ENCODE measurements at places on chromosomes 2 and 18.
A peak's percentile ranks its signal among the peaks of the same experiment; 100 is the strongest.

GRCh38 chr2:36705326-36706020 is 9.0 kb downstream of the VIT start:
- DNase-seq: no peak

- no peak for DNase-seq
Measured at GRCh38 chr18:44973282-44973681, 292.6 kb downstream of the SETBP1 start.

DNA sequence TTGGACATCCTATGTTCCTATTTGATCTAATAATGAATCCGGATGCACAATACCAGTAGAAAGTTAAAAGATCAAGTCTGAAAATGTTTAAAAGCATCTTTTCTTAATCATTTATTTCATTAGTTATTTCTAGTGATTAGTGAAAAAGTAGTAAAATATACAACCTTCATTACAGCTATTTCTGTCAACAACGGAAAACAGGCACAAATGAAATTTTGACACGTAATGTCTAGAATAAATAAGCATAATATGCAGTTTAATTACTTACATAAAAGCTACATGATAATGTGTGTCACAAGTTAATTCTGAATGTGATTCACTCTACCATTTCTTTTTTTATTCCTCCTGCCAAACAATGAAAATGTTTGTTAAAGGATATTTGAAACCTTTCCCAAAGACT is 216.1 kb downstream of the MYCN start:
- DNase-seq: no peak

DNA sequence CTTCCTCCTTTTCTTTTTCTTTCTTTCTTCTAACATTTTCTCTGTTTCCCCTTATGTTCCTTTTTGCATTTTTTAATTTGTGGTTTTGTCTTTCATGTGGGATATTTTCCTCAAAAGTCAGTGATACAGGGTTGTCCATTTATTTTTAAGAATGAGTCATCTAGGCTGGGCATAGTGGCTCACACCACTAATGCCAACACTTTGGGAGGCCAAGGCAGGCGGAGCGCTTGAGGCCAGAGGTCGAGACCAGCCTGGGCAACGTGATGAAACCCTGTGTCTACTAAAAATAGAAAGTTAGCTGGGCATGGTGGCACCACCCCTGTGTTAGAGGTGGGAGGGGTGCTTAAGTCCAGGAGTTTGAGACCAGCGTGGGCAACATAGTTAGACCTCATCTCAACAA is 35.8 kb downstream of the KATNAL2 start:
- DNase-seq: no peak

- no peak for DNase-seq
Measured at GRCh38 chr18:10948421-10948820, 200.9 kb downstream of the PIEZO2 start.

DNA sequence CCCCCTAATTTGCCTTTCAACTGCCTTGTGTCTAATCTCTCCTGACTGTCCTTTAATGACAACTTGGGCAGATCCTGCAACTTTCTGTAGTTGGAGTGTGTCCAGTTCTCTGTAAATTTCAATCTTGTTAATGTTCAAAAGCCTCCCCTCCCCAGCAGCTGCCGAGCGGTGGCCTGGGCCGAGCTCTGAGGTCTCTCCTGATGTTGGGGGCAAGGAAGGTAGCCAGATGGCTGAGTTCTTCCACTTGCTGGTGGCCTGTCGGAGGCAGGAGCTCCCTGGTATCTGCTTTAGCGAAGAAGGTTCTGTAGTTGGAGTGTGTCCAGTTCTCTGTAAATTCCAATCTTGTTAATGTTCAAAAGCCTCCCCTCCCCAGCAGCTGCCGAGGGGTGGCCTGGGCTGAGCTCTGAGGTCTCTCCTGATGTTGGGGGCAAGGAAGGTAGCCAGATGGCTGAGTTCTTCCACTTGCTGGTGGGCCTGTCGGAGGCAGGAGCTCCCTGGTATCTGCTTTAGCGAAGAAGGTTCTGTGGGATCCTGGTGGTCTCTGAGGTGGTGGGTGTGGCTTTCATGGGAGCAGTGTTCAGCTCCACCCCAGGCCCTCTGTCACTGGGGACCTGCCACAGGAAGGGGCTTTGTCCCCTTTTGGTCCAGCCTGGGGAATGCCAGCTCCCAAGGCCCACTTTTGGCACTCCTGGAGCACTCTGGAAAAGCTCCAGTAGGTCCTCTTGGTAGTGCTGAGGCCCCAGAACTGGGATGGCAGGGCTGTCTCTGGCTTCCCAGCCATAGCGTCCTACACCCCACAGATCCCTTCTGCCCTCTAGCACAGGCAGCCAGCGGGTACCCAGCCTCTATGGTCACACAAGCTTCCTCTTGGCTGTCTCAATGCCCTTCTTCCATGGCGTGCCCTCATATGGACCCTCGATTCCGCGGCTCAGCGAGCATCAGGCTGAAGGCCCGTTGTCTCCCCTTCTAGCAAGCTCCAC is 211.9 kb downstream of the ALPK2 start:
- DNase-seq: no peak

DNA sequence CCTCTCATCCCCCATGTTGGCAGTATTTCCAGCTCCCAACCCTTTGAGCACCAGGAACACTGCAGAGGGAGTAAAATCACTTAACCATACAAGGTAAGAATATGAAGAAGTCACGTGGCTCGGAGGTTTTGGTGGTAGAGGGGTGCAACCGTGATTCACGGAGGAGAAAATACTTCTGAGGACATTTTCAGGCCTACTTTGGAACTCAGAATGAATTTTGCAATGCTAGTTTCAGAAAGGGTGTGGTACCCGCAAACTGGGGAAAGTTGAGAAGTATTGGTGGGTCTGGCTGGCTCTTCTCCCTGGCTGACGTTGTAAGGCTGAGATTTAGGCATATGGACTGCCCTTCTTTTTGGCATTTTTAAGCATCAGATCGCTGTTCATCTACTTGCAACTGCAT is 442 bp downstream of the SERPINB5 start:
- no peak for DNase-seq

GRCh38 chr2:168611896-168612650 is 156.0 kb downstream of the CERS6 start:
- DNase-seq: no peak

DNA sequence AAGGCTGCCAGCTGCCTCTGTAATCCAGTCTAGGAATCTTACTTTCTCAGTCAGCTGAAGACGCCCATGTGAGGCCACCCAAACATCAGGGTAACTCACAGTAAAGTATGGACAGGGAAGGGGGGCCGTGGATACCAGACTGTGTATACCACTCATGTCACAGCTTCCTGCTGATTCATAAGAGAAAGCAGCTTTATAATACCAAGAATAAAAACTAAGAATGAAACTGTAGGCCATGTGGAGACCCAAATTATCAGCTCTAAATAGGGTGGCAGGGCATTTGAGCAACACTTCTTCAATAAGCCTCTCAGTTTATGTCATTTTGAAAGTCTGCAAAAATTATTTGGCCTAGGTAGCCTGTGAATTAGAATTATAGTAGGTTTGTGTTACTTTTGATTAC is 115.0 kb upstream of the CDCA7 start:
- DNase-seq: no peak

DNA sequence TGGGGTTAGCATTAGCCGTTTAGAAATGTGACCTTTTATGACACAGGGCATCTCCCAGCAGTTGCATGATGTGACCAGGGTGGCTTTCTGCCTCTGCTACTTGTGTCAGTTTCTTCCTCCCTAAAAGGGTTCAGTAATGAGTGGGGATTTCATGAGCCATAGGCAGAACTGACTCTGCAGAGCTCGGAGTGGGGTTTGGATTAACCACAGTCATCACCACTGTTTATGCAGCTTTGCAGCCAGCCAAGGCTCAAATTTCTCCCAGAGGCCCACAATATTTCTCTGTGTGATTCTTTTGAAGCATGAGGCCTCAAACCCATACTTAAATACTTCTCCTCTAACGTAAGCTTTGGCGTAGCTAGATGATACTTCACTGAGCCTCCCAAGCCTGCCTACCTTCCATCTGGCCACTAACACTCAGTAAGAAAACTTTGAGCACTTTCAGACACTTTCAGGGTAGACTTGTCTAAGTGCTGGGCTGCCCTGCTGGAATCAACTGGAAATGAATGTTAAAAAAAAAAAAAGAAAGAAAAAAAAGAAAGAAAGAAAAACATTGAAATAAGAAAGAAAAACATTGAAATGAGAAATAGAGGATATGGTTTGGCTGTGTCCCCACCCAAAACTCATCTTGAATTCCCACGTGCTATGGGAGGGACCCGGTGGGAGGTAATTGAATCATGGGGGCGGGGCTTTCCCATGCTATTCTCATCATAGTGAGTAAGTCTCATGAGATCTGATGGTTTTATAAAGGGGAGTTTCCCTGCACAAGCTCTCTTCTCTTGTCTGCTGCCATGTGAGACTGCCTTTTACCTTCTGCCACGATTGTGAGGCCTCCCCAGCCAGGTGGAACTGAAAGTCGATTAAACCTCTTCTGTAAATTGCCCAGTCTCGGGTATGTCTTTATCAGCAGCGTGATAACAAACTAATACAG is 11.5 kb upstream of the LAPTM4A start:
- no peak for DNase-seq

- no peak for DNase-seq
Measured at GRCh38 chr2:24843330-24843860, 50.2 kb downstream of the CENPO start.

DNA sequence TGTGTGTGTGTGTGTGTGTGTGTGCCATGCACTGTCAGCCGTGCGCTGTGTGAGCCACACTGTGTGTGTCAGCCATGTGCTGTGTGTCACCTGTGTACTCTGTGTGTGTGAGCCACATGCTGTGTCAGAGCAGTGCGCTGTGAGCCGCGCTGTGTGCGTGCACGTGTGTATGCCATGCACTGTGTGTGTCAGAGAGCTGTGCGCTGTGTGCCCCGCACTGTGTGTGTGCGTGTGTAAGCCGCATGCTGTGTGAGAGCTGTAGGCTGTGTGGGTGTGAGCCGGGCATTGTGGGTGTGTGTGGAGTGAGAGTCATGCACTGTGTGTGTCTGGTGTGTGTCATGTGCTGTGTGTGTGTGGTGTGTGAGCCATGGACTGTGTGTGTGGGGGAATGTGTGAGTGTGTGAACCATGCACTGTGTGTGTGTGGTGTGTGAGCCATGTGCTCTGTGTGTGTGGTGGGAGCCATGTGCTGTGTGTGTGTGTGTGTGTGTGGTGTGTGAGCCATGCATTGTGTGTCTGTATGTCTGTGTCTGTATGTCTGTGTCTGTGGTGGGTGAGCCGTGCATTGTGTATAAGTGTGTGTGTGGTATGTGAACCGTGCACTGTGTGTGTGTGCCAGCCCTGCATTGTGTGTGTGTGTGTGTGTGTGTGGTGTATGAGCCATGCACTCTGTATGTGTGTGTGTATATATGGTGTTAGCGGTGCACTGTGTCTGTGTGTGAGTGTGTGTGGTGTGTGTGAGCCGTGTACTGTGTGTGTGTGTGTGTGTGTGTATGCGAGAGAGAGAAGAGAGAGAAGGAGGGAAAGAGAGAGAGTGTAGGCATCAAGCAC is 106.4 kb upstream of the TPO start:
- DNase-seq: no peak

GRCh38 chr18:13726972-13727331 is 479 bp downstream of the RNMT start:
- DNase-seq: peak; percentile 35

GRCh38 chr2:132620115-132620514 is 49.9 kb downstream of the LYPD1 start:
- no peak for DNase-seq

DNA sequence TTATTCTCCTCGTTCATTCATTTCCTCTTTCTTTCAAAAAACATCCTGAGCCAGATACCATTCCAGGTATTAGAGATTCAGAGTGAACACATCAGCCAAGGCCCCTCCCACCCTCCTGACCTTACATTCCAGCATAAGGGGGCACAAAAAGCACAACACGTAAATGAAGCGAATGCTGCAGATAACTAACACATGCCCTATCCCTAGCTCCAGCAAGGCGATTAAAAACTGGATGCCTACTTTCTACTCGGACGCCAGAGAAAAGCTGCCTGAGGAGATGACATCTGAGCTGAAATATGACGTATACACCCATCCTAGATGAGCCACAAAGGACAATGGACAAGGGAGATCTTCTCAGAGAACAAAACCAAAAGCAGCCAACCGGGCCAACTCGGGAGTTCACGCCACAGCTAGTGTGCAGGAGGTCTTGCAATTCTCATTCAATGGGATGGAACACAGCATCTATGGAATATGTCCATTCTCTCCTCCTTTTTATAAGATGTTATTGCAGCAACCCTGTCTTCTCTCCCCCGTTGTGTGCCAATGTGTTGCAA is 33.5 kb downstream of the FEZ2 start:
- no peak for DNase-seq

GRCh38 chr2:67289921-67290371 is 107.2 kb upstream of the ETAA1 start:
- DNase-seq: no peak

- no peak for DNase-seq
Measured at GRCh38 chr18:67553437-67553836, 36.9 kb upstream of the DSEL start.

DNA sequence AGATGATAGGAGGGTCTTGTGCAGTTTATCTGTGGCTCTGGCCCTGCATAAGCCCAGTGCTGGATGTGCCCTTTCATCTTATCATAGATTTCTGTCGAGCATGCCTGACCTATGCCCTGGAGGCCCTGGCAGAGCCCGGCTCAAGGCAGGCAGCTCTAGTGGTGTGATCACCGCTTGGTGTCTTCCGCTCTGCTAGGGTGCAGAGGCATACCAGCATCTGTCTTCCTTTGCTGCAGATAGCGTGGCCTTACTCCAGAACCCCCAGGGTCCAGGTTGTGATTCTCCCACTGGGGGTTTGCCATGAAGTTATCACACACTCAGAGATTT is 13.7 kb upstream of the TRAF3IP1 start:
- DNase-seq: no peak

DNA sequence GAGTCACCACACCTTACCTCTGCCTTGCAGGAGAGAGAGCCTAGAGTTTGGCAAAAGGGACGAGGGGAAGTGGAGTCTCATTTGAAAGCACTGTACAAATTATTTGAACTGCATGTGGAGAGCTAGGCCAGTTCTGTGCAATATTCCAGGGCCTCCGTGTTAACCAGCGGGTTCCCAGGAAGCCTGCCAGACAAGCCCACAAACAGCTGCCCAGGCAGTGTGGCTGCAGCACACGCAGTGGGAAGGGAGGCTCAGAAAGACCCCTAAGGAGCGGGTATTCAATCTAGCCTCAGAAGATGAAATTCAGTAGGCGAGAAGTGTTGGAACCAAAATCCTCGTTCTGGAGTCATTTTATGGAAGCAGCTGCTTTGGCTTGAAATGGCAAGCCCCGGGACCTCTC is 30.7 kb downstream of the CNGA3 start:
- DNase-seq: no peak

- no peak for DNase-seq
Measured at GRCh38 chr2:207467716-207468347, 61.9 kb upstream of the CREB1 start.

Data from CD4-positive, alpha-beta T cell treated with Interleukin-1 beta for 1 hour (primary cell).